ENCODE measurements at places on chromosomes 12 and 14. TPM values are rescaled to one million over a fixed set of nuclear protein-coding genes. Genes with fewer than 3 reads are reported as not detected.

Gene ADAMTS20
- total RNA-seq: not detected

Gene AMN
- total RNA-seq: 0.66 TPM

Gene FGF6
- not detected for total RNA-seq

Gene PDZRN4
- 0.49 TPM for total RNA-seq

Gene SDSL
- 3.3 TPM for total RNA-seq

Gene GYS2
- not detected for total RNA-seq

Gene CELA1
- not detected for total RNA-seq
